NCI-H187 treated with DMSO at 0.1 percent for 48 hours (cell line): ENCODE measurements at places on chromosomes 2 and 18.

DNA sequence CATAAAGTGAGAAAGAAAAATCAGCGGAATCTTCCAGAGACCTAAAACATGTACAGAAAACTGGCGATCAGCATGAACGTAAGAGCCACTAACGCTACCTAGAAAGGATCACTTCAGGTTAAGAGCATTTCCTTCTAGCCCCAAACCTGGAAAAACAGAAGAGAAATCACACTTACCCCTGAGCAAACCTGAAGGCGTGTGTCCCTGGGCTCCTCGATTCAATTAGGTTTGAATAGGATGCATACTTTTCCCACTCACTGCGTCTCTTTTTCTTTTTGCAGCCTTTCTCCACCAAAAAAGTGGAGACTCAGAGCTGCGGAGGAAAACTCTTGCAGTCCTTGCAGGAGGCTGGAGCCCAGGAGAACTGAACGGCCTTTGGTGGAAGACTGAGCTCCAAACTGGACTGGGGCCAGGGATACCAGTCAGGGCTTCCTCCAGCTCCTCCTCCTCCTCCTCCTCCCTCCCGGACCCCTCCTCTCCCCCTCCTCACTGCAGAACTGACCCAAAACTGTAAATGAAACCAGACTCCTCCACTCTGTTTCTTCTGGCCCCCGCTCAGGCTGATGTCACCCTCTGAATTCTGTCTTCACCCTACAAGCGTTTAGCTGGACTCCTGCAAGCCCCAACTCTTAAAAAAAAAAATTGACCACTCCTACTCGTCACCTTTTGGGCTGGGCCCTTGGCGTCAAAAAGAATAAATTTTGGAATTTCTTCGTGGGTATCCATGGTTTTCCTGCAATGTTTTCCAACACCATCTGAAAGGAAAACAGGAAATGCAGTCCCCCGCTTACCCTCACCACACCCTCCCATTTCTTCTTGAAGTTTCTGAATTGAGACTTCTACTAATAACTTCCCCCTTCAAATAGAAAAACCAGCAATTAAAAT lies at the start of gene COL6A3:
Gene COL6A3, minus strand, starts transcription at position 388 of the 885 bp plus-strand sequence. CDS start 17,347 bp downstream, outside the sequence.
- no peak for DNase-seq

DNA sequence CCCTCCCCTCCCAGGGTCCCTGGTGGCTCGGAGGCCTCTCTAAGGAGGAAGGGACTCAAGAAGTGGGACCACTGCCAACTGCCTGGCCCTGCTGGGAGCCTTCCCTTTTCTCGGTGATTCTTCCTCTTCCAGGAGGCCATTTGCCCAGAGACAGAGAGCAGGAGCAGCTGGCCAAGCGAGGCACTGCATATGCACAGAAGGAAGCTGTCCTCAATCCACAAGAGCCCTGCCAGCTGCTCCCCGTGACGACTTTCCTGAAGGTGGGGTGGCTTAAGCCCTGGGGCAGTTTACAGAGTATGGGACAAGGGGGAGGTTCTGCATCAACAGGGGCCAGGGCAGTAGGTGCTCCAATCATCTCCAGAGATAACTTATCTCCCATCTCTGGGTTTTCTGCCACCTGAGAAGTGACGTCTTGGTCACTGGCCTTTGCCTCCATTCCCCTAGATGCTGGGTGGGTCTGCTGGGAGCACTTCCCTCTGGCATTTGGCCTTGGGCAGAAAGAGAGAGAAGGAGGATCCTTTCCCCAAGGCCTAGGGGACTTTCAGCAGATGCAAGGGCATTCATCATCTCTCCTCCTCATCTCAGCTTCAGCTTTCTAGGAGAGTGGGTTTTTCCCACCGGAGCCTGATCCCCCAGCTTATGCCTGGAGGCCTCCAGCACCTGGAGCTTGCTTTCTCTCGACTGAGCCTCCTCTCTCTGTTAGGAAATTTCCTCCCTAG lies 28.5 kb downstream of the CIB4 start:
- no peak for DNase-seq

DNA sequence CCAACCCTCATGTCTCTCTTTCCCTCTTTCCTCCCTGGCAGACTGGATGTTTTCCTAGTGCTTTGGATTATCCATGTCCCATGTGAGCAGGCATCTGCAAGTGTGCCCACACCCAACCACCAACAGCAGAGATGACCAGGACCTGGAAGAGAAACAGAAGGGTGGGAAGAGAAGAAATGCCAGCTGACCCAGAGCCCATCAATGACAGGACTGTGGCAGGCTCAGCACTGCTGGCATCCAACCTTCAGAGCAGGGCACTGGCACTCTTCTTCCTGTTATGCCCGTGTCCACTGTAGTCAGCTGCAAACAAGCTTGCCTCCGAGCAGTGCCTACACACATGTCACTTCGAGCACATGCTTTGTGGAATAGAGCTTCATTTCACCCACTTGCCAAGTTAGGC lies 121.1 kb downstream of the TANC1 start:
- DNase-seq = no peak

DNA sequence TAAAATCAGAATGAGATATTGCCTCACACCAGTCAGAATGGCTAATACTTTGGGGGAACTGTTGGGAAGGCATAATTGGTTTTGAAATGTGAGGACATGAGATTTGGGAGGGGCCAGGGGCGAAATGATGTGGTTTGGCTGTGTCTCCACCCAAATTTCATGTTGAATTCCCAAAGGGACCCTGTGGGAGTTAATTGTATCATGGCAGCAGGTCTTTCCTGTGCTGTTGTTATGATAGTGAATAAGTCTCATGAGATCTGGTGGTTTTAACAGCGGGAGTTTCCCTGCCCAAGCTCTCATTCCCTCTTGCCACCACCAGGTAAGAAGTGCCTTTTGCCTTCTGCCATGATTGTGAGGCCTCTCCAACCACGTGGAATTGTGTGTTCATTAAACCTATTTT lies 59.6 kb downstream of the CSRNP3 start:
- DNase-seq = no peak

DNA sequence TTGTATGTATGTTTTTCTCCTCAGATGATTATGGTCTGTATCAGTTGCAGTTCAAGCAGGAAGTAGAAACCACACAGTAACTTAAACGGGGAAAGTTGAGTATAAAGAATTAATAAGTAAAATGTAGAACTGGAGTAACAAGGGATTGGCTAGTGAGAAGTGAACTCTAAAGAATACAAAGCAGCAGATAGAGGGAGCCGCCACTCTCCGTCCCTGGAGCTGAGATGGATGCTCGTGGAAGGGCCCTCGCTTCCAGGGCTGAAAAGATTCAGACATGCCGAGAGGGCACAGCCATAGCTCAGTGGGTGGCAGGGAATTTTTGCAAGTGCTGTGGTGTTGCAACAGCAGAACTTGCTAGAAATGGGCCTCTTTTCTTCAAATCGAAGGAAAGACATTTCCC lies 155.8 kb downstream of the COL6A3 start:
- no peak for DNase-seq

DNA sequence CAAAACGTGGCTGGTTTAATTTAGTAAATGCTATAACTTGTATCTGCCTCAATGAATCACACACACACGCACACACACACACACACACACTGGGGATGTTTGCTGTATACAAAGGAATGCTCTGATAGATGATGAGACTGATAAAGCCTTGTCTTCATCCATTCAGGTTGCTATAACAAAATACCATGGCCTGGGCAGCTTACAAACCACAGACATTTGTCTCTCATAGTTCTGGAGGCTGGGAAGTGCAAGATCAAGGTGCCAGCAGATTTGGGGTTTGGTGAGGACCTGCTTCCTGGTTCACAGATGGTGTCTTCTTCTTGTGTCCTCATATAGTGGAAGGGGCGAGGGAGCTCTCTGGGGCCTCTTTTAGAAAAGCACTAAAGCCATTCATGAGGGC lies 149.5 kb upstream of the HDAC4 start:
- DNase-seq = no peak

DNA sequence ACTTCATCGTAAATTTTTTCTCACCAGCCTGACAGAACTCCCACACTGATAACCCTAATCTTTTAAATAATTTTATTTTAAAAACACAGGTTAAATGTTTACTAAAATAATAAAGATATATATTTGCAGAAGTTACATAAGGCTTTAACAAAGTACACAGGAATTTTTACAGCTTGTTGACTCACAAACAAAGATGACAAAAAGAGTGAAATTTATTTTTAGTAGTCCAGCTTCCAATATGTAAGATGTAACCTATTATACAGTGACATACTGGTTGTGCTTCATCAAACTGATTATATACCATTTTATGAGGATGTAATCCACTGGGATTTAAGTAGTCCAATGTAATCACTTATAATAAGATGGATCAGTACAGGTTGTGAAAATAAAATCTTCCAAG lies 348.9 kb upstream of the SLC39A10 start:
- DNase-seq = no peak

GRCh38 chr2:170409164-170409535 lies 231.2 kb downstream of the MYO3B start:
- no peak for DNase-seq

DNA sequence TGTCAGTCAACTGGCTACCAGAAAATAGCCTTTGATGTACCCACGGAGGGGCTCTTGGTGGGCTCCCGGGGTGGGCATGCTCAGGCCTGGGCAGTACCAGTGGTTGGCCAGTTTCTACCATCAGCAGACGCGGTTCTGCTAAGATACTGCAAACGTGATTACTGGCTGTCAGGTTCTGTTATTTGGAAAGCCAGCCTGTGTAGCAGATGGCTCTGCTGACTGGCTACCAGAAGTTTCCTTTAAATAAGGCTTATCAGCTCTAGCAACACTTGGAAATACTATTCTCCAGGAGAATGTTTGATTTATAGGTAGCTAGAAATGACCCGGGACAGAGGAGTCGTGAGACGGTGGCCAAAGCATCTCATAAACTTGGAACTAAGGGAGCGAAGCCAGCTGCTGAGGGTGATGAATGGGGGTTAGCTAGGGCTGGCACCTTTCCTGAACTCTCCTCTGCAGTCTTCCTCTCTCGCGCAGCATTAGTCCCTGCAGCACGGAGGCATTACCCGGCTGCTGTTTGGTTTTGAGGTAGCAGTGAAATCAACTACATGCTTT lies 171.9 kb downstream of the AGAP1 start:
- DNase-seq = no peak

GRCh38 chr2:68185541-68186164 lies 28.0 kb downstream of the PNO1 start:
- no peak for DNase-seq

- no peak for DNase-seq
These were observed 31.5 kb upstream of the TMBIM1 start for GRCh38 chr2:218323526-218324472.

GRCh38 chr2:36963106-36963505 lies 3.2 kb downstream of the STRN start:
- no peak for DNase-seq

DNA sequence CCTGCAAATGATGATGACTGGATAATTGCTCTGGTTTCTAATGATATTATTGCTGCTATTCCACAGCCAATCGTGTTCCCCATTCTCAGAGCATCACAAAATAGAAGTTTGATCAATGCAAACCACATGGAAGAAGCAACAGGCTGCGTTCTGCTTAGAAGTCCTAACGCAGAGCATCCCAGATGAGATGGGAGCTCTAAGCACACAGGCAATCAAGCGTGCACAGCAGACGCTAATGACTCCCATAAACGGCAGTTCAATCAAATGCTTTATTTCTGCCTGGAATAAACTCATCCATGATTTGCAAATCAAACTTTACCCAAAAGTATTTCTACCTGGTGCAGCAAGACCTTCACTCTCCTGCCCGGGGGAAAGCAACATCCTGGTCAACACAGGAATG lies 304.2 kb downstream of the FBXO15 start:
- no peak for DNase-seq

- no peak for DNase-seq
These were observed 2.4 kb upstream of the FOSL2 start for GRCh38 chr2:28390241-28390745.

DNA sequence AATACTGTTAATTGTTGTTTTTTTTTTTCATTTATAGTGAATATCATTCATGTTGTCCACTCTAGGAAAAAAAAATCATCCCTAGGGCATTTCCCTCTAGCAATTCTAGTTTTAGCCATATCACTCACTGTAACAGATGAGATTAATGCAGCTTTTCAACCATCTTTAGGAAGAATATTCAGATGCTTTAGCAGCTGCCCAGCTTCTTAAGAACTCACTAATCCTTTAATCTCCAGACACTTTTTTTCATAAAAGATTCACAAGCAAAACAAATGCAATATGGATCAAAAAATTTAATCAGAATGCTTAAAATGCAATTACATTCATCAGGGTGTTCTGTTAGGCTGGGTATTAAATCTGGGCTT lies 692.6 kb downstream of the ERBB4 start:
- no peak for DNase-seq

GRCh38 chr2:180523621-180524340 lies 456.6 kb upstream of the UBE2E3 start:
- DNase-seq = no peak

- DNase-seq = no peak
These were observed at the start of gene NEUROD1 for GRCh38 chr2:181680055-181680936. Gene NEUROD1 (minus strand): TSS chr2:181680517. CDS start chr2:181678860, 1,657 bp downstream.

- no peak for DNase-seq
These were observed 75.6 kb downstream of the ATL2 start for GRCh38 chr2:38301340-38301968.

DNA sequence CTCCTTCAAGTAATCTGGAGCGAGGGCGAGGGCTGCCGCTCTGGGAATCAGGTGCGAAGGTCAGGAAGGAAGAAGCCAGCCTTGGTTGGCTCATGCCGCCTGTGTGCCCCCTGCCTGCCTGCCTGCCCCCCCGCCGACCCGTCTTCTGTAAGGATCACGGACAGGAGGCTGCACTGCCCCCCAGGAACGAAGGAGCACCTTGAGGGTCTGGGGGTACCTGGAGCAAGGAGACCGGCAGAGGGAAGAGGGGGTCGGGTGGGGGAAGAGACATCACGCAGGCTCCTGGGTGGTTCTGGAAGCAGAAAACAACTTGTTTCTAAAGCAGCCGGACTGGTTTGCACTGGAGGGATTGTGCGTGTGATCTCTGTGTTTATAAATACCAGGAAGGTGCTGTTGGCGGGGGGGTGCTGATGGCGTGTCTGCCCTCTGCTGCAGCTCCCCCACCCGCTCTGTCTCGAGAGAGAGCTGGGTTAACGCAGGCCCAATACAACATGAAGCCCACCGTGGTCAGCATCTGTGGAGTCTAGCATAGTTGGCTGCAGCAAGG lies 1.7 kb downstream of the FOSL2 start:
- no peak for DNase-seq

- no peak for DNase-seq
These were observed 76.1 kb upstream of the CAVIN2 start for GRCh38 chr2:191922736-191923651.

GRCh38 chr18:74387383-74387782 lies 69.7 kb downstream of the DIPK1C start:
- no peak for DNase-seq

DNA sequence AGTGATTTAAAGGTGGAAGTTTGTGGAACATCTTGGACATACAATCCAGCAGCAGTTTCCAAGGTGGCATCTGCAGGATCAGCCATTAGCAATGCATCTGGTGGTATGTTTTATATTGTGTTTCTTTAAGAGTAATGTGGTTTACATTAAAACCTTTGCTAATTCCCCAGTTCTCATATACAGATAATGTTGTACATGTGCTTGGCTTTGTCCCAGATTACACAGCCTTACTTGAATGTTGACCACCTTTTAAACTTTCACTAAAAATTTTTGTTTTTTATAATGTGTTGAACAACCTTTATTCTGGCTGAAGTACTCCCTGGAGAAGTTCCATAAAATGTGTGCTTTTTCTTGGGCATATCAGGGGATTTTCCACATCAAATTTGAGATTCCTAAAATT lies 57.5 kb downstream of the MIB1 start:
- no peak for DNase-seq

GRCh38 chr2:219541611-219542180 lies 1.9 kb downstream of the CHPF start:
- no peak for DNase-seq
